Fibroblast of skin of right biceps (primary cell): ENCODE measurements at places on chromosomes 4 and X.
A peak's percentile ranks its signal among the peaks of the same experiment; 100 is the strongest.

GRCh38 chr4:17531538-17532285, 16.7 kb downstream of the CLRN2 start:
- no peak for DNase-seq

GRCh38 chrX:22310779-22311178, 38.1 kb downstream of the CBLL2 start:
- peak; percentile 22 for DNase-seq

GRCh38 chr4:107913283-107913899, 18.0 kb upstream of the CYP2U1 start:
- peak; percentile 59 for DNase-seq

- no peak for DNase-seq
Observed at GRCh38 chr4:874056-874455, 48.1 kb upstream of the CPLX1 start.

DNA sequence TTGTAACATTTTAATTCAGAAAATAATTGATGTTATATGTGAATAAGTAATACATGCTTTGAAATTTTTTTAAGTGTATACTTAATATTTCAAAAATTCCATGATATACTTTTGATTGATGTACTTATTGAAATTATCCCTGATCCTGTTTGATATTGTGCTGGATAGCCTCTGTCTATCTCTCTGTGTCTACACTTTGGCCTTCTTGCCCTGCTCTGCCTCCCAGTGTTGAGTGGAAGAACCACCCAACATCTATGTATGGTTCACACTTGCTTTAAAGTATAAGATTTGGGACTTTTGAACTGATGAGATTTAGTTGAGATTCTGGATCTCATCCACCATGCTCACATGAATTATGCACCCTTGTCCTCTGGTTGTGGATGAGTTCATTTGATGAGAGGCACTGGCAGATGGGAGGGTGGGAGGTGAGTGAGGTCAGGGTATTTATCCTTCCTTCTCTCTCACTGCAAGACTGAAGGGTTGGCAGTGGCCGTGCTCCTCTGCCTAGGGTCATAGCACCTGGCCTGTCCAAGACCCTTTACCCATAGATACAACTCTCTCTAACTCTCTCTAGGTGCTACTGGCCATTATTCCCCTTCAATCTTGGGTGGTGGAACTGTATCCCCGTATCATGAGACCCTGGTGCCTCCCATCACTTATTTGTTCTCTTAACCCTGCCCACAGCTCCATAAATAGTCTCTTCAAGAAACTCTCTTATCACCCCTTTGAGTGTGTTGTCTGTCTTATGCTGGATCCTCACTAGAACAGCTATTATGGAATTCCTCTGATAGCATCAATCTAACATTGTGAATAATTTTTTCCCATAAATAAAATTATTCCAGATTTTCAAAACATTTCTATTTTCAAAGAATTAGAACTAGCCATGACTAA, 75.2 kb downstream of the CORIN start:
- no peak for DNase-seq

DNA sequence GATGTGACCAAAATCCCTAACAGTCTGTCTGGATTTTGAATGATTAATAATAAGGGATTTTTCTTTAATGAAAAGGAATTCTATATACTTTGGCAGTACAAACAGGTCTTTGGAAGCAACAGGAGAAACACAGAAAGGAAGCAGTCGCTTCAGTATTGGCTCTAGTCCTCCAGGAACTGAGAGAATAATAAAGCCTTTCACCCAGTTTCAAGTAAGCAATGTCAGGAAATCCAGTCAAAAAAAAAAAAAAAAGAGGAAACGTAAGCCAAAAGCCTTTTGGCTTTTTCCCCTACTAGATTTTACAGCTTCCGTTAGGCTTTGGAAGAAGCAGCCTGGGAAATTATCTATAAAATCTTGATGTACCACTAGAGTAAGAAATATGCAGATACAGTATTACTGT, 61.7 kb upstream of the HDAC8 start:
- no peak for DNase-seq

DNA sequence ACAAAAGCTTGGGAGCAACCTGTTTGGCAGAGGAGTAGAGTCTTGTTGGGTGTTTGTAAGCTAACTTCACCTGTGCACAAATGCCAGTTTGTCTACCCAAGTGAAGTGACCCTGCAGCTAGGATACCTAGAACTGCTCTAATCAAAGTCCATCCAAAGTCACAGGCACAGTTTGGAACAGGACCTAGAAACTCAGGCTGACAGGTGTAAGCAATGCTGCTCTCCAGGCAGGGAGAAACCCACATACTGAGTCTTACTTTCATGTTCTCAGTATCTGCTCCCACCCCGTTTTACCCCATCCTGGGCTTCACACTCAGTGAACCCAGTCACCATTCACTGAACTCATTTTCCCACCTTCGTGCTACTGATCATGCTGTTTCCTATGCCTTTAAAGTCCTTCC, 40.3 kb downstream of the MAML3 start:
- DNase-seq, result no peak

DNA sequence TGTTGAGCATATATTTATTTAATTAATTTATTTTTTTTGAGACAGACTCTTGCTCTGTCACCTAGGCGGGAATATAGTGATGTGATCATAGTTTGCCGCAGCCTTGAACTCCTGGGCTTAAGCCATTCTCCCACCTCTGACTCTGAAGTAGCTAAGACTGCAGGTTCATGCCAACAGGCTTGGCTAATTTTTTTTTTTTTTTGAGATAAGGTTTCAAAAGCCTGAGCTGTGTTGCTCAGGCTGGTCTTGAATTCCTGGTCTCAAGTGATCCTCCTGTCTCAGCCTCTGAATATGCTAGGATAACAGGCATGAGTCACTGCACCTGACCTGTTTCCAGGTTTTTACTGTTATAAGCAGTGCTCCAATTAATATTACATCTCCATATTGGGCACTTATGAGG, 4.8 kb downstream of the ADD1 start:
- no peak for DNase-seq

DNA sequence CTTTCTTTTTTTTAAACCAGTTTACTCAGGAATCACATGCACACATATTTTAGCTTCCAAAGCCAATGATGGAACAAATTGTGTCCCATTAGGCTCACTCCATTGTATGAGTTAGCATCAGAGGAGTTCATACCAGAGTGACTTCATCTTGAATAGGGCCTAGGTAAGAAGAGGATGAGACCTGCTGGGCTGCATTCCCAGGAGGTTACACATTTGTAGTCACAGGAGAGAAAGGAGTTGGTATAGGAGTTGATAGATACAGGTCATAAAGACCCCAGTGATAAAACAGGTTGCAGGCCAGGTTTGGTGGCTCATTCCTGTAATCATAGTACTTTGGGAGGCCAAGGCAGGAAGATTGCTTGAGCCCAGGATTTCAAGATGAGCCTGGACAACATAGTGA, 9.3 kb downstream of the PDGFRA start:
- no peak for DNase-seq

- DNase-seq, result peak; percentile 79
Observed at GRCh38 chrX:45714866-45715265, 514.2 kb upstream of the DIPK2B start.

DNA sequence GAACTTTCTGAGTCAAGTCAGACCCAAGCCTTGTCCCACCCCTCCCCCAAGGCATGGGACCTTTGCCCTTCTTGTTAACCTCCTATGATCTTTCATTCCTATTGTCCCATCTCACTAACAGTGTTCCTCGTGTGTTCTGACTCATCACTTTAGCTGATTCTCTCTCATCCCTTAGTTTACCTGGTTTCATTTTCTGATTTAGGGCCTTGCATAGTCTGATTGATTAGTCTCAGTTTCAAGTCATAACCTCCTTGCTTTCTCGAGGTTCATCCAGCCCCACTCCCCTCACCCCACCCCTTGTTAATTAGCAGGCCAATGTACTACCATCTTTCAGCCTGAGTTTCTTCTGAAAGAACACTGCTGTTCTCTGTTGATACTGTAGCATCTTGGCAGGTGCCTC, 517.4 kb downstream of the RPA4 start:
- no peak for DNase-seq

DNA sequence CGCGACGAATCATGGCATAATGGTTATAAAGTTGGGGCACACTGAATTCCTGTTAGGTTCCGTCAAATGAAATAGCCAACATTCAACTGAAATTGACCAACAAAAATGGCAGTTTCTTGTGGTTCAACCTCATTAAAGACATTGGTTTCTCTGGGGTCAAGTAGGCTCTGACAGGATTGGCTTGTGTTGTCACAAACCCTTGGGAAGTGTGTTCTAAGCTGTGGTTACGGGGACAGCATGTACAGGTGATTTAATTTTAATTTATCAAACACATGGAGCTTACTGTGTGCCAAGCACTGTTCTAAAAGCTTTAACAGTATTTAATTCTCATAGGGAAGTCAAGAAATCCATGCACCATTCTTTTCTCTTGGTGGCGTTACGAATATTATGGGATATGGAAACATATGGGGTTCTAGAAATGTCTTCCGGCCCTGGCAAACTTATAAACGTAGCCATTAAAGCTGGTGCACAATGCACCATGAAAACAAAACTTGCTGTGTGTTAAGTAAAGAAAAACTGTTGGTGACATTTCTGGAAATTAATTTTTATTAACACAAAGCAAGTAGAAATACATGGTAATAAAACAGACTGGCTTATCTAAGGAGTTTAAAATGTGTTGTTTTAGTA, 891 bp downstream of the XK start:
- DNase-seq, result no peak

GRCh38 chr4:23999714-24000469, 110.0 kb upstream of the PPARGC1A start:
- DNase-seq, result peak; percentile 61

DNA sequence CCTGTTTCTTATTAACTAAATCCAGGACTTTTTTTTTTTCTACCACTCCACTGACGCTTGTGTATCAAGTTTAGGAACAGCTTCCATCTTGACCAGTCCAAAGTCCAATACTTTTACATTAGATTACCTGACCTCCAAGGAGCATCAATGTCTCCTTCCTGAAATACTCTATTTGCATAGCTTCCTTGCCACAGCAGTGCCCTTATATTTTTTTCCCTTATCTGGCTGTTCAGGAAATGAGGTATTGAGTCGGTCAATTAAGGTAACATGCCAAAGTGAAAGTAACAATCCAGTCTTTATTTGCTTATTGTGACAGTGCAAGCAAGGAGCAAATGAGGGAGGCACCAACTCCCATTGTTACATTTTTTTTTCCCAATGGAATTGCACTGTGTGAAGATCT, 730.8 kb upstream of the NDST4 start:
- DNase-seq, result no peak

- DNase-seq, result peak; percentile 65
Observed at GRCh38 chr4:150178161-150178560, 99.9 kb downstream of the DCLK2 start.

DNA sequence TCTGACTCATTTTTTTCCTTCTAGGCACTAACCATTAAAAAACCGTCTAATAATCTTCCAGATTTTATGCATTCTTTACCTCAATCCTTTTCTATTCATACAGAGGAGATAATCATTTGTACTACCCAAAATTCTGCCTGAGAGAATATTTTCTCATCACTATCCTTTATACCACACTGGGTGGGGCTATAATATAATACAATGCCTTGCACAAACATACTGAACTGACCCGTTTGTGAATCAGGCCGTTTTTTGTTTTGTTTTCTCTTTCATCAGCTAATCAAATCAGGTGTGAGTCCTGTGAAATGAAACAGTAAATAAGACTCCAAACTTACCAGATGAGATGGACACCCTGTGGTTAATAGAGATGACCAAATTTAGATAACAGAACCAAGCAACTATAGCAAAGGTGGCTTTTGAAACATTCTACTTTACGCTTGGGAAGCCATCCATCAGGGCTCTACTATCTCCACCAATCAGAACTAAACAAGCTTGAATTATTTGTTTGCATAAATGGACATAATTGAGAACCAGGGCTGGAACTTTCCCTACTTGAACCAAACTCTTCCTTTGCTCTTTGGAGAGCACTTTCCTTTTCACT, 573.0 kb downstream of the GABRG1 start:
- no peak for DNase-seq

DNA sequence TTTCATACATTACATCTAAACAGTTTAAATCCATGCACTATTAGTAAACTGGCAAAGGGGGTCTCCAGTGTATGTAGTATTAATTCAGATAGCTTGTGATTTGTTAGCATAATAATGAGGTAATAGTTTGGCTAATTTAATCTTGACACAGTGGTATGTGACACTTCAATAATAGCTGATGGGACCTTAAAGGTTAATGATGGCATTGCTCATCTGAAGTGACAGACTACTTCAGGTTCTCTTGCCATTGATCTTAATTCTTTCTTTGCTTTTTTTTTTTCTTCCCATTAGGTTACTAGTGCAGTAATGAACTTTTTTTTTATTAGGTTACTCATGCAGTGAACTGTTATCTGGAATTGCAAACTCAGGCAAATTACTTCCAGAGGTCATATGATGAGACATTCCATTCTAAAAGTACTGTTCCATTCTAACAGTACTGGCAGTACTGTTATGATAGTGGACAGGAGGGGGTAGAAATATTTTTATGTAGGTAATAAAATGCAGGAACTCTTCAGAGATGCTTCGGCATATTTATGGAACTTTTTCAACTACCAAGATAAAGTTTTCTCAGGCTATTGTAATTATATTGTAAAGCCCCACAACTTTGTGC, 911.3 kb upstream of the LCORL start:
- DNase-seq, result no peak

DNA sequence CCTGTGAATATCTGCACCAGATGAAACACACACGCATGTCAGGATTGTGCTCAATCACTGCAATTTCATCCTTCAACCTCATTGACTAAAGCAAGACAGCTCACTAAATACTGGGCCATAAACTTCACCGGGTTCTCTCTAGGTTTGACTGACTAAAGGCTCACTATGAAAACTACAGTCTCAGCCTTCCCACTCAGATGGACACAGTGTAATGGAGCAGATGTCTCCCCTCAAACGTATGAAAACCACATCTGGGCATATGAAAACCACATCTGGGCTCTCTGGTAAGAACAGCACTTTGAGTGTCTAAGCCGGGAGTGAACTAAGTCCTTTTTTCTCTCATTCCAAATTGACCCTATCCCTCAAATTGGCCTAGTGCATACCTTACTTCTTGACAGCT, 15.2 kb downstream of the GEMIN8 start:
- no peak for DNase-seq

DNA sequence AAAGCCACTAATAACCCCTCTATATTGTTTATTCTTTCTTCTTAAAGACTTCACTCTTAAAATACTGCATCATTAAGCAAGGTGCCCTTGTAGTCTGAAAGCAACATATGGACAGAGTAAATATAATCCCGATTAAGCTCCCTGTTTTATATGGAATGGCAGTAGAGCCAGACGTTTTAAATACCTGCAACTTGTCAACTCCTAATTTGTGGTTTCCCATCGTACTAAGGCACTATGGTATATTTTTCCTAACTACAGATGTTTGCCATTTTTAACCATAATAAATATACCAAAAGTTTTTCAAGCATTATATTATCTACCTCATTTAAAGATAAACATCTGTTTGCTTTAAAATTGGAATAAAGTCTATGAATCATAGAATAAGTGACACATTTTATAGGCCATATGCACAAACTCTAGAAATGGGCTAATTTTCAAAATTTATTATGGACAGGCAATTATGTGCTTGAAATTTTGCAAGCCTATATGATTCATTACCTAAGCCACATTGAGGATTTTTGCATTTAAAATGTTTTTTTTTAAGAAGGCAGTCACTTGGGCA, 194.6 kb downstream of the FRMPD4 start:
- DNase-seq, result no peak

GRCh38 chr4:112371361-112371760, 74.2 kb downstream of the ALPK1 start:
- DNase-seq, result no peak

- no peak for DNase-seq
Observed at GRCh38 chrX:13536551-13536950, 32.9 kb upstream of the EGFL6 start.

- DNase-seq, result no peak
Observed at GRCh38 chr4:106034751-106035150, 139.5 kb downstream of the NPNT start.
